ENCODE measurements at places on chromosomes 1 and 21.

- peak; percentile 17 for DNase-seq
Measured at GRCh38 chr21:33936301-33937038, 20.9 kb upstream of the ATP5PO start.

GRCh38 chr1:109930252-109930993, 19.8 kb downstream of the CSF1 start:
- no peak for DNase-seq

DNA sequence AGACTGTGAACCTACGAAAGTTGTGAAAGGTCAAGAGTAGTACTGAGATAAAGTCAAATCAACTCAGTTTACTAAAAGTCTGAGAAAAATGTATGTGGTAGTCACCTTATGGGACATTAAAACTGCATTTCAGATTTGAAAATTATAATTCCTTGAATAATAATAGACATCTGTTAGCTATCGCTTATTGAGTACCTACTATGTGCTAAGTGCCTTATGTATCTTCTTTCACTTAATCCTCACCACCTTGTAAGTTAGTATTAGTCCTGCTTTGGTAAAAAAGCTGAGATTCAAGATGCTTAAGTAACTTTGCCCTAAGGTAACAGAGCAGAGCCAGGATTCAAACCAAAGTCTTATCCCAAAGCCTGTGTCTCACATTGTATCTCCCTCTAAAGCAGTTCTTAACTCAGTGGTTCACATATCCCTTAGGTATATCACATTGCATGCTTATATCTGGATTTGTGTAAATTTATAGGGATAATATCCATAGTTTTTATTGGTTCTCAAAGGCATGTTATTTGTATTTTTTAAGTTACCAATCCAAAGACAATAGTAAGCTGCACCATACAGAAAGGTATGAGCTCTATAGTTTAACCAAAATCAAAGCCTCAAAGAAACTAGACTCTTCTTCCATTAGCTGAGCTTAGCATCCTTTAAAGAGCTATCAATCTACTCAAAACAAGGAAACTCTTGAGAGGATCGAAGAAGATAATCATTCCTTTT, 865 bp downstream of the PIGC start:
- no peak for DNase-seq

DNA sequence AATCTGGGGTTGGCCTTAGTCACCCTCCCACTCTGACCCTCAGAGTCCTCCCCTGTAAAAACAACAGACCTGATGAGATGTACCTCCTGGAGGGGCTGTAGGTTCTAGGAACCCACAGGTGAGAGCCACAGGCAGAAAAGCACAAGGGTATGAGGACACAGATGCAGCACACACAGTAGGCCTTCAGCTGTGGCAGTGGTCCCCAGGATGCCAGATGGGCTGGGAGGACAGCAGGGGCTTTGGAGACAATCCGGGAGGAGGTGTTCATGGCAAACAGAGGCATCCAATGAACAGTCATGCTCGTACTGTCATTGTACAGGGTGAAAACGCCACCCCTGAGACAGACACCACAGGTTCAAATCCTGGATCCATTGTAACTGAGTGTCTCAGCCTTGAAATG, 463.1 kb downstream of the MATN1 start:
- no peak for DNase-seq

GRCh38 chr21:15468368-15468767, 261.4 kb upstream of the USP25 start:
- DNase-seq, result no peak

DNA sequence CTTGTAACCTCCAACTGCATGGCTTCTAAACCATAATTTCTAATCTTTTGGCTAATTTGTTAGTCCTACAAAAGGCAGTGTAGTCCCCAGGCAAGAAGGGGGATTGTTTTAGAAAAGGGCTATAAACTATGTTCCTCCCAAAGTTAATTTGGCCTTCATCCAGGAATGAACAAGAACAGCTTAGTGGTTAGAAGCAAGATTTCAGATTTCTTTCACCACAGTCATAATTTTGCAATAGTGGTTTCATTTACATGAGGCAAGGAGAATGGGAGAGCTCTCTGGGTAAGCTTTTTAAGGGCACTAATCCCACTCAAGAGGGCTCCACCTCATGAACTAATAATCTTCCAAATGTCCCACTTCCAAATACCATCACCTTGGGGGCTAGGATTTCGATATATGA, 1353.9 kb downstream of the NCAM2 start:
- no peak for DNase-seq

- DNase-seq, result peak; percentile 5
Measured at GRCh38 chr1:147673406-147673805, 3.1 kb upstream of the ACP6 start.

- DNase-seq, result no peak
Measured at GRCh38 chr1:207628776-207629175, 16.2 kb upstream of the CR1L start.

DNA sequence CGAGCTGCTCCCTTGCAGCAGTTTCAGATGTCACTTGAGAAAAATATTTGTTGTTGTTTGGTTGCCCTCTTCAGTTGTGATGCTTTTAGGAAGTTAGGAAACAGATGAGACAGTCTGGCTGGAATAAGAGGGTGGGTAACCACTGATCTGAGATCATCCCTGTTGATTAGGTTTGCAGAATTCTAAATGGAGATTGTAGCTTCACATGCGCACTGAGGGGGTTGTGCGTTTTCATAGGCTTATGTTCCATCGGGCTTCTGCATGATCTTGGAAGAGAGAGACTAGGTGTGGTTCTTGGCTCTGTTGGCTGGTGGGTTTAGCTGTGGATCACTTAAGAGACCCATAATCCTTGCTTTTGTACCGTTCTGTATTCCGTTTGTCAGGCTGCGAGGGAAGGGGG, 108.1 kb downstream of the CAMTA1 start:
- DNase-seq, result no peak

Data from foreskin fibroblast (primary cell).